Effector memory CD8-positive, alpha-beta T cell (primary cell): ENCODE measurements at places on chromosomes 7 and 10.

GRCh38 chr10:52551046-52551445, 221.5 kb downstream of the MBL2 start:
- DNase-seq, result no peak

GRCh38 chr7:105035349-105035748, 21.3 kb downstream of the KMT2E start:
- no peak for DNase-seq

DNA sequence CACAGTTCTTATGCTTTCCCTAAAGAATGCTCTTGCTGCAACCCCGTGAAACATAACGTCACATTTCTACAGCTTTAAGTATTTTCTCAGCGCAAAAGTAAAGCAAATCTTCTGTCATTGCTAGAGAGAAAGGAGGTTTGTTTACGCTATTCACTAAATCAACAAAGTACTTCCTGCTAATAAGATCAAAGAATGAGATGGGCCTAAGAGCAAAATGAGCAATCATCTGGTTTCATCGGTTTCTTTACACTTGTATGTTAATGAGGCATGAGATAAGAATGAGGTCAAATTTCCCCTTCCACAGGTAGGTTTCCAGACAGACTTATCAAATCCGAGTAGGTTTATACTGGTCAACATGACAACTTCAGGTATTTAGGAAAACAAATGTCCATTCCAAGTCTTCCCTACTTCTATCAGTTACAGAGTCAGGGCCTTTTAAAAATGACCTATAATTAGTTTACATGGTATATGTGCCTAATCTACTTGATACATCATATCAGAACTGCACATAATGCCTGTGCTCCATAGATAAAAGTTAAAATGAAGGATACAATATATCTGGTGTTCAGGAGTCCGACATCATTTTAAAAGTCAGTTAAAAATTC, 8.4 kb downstream of the USP6NL start:
- no peak for DNase-seq

- no peak for DNase-seq
Observed at GRCh38 chr7:104851268-104851667, 162.7 kb upstream of the KMT2E start.
